Esophagus squamous epithelium (tissue), 5 donors: ENCODE measurements at places on chromosomes 7 and 10.

GRCh38 chr7:120400806-120401455 is 128.0 kb downstream of the KCND2 start:
- no peak for DNase-seq

GRCh38 chr10:11331726-11332125 is 279.7 kb downstream of the USP6NL start:
- DNase-seq = no peak

GRCh38 chr7:42907316-42907715 is 4.6 kb downstream of the C7orf25 start:
- no peak for DNase-seq

- DNase-seq = no peak
Measured at GRCh38 chr10:31864834-31865518, 63.7 kb downstream of the ARHGAP12 start.

- no peak for DNase-seq
Measured at GRCh38 chr7:136138991-136139390, 161.8 kb upstream of the MTPN start.

GRCh38 chr10:86795353-86795752 is 38.9 kb downstream of the BMPR1A start:
- no peak for DNase-seq

DNA sequence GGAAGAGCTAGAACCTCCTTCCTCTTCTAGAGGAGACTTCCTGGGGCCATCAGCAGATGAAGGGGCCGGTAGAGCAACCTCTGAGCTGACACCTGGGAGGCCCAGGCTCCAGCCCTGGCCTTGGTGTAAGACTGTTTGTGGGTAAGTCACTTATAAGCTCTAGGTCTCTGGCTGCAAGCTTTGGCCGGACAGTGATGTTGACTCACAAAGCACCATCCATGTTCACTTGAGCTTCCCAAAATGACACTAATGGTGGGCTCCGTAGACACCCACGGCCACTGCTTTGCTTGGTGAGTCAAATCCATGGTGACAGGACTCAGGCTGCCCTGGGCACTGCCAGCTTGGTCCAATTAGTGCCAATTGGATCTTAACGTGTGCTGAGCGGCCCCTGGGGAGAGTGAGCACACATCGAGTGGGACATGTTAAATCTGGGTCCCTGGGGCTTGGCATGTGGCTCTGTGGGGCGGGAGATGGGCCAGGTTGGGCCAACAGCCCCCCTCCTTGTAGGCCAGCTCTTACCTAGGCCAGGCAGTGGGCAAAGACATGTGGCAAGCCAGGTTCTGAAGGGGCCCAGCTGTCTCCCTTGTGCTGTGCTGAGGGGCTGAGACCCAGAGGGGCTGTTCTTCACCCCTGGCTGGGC is 16.7 kb downstream of the NEURL1 start:
- DNase-seq = no peak

GRCh38 chr10:30014511-30014910 is 44.9 kb downstream of the JCAD start:
- DNase-seq = no peak

DNA sequence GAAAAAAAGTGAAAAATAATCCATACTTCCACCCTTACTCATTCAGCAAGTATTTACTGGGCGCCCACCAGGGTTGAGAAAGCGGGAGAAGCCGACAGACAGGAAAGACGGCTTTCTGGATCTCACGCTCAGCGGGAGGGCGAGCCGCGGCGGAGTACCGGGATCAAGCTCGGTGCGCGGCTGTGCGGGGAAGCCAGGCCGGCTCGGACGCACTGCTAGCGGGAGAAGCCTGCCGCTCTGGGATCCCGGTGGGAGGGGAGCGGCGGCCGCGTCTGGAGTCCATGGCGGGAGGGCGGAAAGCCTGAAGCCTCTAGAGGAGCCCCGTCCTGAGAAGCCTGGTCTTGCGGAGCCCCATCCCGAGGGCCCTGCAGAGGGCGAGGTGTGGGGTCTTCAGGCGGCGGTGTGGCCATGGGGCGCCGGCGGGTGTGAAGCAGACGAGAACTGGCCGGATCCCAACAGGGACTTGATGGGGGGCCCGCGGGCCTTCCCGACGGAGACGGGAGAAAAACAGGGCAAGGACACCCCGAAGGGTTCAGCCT is 82.9 kb downstream of the VIPR2 start:
- DNase-seq = no peak

DNA sequence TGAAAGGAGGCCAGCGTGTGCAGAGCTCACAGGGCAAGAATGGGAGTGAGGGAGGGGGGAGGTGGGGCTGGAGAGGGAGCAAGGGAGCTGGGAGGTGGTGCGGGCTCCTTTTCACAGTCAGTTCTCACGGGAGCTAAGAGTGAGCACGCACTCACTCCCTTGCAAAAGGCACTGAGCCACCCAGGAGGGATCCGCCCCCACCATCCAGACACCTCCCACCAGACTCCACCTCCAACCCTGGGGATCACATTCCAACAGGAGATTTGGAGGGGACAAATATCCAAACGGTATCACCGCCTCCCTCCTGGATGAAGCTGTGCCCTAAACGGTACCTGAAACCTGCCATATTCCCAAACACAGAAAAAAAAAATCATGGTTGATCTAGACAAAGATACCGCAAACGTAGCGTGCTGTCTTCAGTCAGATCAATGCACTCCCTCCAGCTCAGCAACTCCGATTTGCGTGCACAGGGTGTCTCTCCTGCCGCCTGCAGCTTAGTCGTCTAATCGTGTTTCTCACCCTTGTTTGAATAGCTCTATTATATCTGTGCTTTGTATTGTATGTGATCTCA is 20.3 kb upstream of the PRKAG2 start:
- DNase-seq = no peak

DNA sequence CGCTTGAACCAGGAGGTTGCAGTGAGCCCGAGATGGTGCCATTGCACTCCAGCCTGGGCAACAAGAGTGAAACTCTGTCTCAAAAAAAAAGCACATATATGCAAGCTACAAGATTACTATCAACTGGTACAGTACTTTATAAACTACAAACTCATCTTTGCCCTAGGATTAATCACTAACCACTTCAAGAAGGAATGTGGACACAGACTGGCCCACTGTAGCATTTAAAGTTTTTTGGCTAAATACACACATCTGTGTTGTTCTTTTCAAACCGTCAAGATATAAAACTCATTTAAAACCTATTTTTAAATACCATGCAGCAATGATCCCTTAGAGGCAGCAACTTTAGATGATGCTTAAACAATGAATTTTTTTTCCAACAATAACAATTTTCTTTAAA is 205.4 kb downstream of the IMMP2L start:
- DNase-seq = no peak

DNA sequence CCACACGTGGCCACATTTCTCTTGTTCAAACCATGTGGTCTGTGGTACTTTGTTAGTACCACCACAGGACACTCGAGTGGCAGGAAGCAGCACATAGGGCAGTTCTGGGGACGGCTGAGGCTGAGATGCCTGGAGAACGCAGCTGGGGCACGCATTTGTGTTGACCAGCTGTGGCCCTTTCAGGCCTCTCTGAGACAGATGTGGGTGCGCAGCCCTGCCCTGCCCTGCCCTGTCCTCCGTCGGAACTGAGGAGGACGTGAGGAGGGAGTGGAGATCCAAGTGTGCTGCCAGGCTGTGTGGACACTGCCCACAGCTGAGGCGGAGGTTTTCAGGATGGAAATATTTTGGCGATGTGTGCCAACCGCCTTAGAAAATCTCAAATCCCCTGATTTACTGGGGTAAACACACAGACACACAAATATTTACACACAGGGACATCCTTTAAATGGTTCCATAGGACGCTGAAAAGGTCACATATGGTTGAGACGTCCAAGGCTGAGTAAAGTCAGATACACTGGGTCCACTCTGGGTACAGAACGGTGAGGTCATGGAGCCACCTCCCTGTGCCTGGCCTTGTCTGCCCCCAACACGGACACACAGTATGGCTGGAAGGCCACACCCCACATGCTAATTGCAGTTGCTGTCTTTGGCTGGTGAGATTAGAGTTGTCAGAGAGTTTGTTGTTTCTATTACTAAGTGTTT is 14.8 kb downstream of the BHLHA15 start:
- DNase-seq = no peak

- no peak for DNase-seq
Measured at GRCh38 chr10:15703151-15703880, 16.4 kb downstream of the ITGA8 start.

DNA sequence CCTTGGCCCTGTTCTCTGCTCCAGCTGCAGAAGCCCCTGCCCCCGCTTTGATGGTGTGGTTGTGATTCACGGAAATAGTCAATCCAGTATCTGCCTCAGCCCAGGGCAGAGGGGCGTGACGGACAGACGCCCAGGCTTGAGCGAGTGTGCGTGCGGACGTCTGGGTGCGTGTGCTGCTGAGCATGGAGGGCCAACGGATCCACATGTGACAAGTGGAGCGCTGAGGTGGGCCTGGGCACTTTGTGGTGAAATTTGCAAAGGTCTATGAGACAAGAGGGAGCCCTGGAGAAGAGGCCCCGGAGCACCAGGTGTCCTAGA is 94.4 kb downstream of the WDR37 start:
- no peak for DNase-seq

- no peak for DNase-seq
Measured at GRCh38 chr10:122461729-122462532, 578 bp downstream of the HTRA1 start.

GRCh38 chr7:156604311-156604710 is 36.3 kb upstream of the RNF32 start:
- no peak for DNase-seq

- no peak for DNase-seq
Measured at GRCh38 chr7:28024786-28025334, 155.7 kb downstream of the JAZF1 start.

DNA sequence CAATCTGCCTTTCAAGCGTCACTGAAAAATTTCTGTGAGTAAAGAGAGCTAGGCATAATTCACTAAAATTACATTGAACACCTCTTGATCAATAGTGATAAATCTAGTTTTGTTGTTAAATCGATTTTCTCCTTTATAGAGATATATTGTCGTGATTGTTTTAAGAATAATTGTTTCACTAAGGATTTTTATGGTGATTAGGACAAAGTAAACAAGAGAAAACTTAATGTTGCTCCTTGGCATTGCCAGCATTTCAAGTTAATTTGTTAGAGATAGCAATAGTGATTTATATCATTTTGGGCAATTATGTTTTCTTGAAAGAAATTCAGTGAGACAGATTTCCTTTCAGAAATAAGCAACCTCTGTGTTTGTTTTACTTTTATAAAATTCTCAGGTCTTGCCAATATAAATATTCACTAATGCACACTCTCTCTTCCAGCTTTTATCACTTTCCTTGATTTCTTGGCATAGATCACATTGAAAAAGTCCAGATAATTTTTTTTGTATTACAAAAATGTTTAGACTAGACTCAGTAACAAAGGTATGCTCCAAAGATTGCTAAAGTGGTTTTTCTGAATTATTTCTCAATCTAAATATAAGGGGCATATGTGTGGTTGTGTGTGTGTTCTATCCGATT is 538.7 kb downstream of the TFEC start:
- no peak for DNase-seq

GRCh38 chr7:50056131-50056530 is 36.9 kb downstream of the ZPBP start:
- no peak for DNase-seq

DNA sequence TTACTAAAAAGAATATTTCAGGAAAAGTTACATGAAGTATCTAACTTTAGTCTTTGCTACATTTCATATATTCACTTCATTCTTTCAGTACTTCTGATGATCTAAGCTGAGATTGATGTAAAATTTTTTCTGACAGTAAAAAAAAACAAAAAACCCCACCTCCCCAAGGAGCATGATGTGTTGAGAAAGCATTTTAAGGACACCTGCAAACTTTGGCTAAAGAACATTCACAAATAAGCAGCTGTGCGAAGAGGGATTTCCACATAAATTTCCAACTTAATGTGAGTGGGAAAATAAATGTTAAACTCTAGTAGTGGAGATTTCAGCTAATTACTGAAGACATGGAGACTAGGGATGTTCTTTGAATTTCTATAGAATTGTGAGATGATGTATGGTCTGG is 35.5 kb downstream of the DLD start:
- no peak for DNase-seq

DNA sequence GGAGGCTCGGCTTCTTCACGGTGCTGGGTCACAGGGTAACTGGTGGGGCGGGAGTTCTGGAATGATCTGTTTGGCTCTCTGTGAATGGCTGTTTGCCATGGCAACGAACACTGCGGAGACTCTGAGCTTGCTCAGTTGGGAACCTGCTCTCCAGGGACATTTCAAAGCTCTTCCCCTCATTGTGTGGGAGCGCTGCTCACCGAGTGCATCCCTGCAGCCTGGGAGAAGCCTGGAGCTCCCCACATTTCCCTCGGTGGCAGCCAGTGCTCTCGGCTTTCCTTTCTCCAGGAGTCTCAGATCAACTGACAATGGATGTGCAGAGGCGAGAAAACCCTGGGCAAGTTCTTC is 57.6 kb upstream of the CACUL1 start:
- DNase-seq = no peak

DNA sequence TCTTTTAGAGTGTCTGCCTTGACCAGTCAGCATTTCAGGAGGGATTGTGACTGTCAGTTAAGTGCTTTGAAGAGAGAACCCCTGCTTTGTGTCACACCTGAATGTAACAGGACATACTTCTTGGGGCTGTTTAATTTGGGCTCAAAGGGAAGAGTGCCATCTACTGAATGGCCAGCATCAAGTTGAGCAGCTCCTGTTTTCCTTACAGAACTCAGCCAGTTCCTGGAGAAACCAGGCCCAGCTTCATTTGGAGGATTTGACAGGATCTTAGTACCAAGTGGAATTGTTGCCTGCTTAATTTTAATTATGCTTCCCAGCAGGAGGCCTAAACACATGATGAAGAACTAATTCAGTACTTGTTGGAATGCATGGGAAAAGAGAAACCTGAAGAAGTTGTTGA is 8.3 kb downstream of the ADD3 start:
- no peak for DNase-seq

DNA sequence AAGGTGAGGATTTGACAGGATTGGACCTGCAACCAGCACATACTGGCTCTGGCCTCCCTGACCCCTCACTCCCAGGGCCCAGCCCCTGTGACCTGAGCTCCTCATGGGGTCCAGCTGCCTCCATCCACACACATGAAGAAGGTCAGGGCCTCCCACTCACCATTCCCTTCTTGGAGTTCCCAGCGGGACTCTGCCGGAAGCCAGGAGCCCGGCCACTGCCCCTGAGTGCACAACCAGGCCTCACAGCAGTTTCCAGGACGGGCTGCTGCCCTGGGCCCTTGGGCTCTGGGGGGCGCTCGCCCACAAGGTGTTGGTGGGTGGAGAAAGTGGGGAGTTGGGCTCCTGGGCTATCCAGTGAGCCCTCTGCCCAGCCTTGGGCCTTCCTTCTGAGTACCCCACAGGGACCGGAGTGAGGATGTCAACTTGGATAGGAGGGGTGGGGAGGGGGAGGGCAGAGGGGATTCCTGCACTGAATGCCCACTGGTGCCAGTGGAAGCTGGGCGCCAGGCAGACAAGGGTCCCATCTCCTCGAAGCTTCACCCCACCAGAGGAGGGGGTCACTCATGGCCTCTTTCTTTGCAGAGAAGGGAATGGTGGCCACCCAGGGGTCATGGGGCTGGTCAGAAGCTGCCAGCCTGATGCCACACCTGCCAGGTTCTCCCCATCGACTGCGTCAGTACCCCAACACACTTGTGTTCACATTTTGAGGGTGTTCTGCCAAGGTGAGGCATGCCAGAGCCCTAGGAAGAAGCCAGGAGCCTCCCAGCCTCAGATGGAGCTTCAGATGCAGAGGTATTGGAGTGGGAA is 115.3 kb downstream of the PTPN20 start:
- no peak for DNase-seq

GRCh38 chr7:36109013-36109627 is 43.9 kb upstream of the EEPD1 start:
- DNase-seq = no peak
